ENCODE measurements at places on chromosomes 7 and 10. TPM values are rescaled to one million over a fixed set of nuclear protein-coding genes. Genes with fewer than 3 reads are reported as not detected.

The FANK1 gene
- 11.7 TPM for polyA plus RNA-seq

The CRHR2 gene
- 0.28 TPM for polyA plus RNA-seq

DNA sequence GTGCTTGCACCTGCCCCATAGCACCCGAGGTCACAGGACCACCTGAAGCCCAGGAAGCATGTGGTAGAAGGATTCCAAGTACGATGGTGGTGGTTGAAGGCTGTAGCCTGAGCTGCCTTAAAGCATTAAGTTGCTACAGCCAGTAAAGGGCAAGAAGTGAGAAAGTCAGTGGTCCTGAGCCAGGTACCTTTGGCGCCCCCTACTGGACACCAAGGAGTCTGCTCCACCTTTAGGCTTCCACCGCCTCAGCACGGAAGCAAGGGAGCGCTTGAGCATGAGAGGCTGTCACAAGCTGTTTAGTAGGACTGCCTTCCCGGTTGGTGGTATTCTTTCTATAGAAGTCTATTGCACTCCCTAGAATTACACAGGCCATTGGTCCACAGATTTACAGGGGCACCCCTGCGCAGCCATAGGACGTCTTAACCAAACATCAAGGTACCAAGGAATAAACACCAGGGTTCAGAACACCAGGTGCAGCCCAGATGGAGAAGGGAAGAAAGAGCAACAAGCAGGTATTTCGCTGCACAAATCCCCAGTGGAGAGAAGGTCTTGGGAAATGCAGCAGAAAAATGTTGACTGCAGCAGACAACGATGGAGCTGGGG lies 2.2 kb downstream of the CRTAC1 start:
- no peak for DNase-seq

GRCh38 chr10:17651896-17652295 lies 7.9 kb downstream of the STAM start:
- no peak for DNase-seq

- DNase-seq: peak; percentile 70
These were observed 193.2 kb downstream of the MYOF start for GRCh38 chr10:93288679-93289634.

DNA sequence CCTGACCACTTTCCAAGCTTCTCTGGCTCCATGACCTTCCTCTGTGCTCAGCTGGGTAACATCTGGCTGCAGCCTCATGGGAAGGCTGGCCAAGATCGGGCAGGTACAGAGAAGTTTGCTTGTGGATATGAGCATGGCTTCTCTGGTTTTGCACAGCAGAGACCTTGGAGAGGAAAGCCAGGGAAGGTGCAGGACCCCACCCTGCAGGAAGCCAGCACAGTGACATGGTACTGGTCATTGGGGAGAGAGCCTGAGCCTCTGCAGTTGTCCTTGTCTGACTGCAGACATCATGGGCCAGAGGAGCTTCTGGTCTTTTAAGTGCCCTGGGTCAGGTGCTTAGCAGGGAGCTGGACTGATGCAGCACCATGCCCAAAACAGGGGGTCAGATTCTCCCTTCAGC lies 70.6 kb upstream of the LEP start:
- no peak for DNase-seq

The MALRD1 gene
- 6.9 TPM for polyA plus RNA-seq

GRCh38 chr10:63133821-63134557 lies 861 bp downstream of the NRBF2 start:
- no peak for DNase-seq

DNA sequence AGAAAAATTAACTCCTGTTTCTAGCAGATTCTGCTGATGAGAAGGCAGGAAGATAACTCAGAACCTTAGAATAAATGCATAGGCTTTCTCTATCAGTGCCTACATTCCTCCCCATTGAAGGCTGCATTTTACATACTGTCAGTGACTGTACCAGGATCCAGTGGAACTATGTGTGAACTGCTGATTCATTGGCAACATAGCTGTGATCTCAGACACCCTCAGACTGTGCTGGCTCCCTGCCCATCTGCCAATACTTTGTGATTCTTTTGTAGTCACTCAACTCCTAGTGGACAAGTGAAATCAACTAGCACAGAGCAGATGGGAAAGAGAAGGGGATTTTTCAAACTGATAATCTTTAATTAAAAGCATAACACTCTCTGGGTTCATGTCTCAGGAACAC lies 375.8 kb downstream of the MDFIC start:
- DNase-seq: no peak

DNA sequence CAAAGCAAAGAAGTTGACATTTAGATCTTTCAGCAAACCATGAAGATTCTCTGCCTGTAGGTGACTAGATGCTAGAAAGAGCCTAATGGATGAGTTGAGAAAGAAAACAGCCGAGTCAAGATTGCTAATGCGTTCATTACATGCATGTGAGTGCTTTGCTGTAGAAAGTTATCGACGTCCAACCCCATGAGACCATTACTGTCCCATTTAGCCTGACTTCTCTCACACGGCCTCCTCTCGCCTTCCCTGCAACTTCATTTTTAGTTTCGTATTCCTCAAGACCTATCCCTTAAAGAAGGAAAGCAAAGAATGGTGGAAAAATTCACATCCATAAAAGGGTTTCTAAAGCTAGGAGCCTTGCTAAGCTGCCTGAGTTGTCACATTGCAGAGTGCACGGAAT lies 113.7 kb upstream of the DPP6 start:
- no peak for DNase-seq

DNA sequence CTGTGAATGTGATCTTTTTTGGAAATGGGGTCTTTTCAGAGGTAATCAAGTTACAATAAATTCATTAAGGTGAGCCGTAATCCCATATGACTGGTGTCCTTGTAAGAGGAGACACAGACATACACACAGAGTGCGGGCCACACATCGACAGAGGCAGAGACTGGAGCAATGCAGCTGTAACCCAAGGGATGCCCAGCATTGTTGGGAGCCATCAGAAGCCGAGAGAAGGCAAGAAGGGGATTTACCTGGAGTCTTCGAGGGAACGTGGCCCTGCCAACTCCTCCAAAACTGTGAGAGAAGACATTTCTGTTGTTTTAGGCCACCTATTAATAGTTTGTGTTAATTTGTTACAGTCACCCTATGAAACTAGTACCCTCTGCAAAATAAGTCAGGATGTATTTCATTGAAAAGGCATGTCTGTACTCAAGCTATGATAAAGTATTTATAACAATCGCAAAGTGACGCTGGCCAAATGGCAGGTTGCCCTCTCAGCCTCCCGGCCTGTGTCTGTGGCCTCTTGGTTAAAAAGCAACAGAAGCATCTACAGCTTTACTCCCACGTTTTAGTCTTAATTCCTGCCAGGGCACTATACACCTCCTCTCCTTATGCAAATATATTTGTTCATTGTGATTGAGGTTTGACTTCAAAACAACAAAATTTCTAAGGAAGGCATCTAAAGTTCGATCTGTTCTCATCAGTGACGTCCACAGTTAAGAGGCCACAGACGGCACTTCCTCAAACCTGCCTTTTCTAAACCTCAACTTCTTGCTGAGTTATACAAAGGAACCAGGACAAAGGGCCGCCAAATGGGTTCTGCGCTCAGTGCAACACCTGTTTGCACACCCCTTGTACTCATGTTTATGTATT lies 46.8 kb downstream of the HIPK2 start:
- DNase-seq: no peak

GRCh38 chr7:158606671-158607424 lies 19.2 kb upstream of the PTPRN2 start:
- no peak for DNase-seq

The RADIL gene
- 8.8 TPM for polyA plus RNA-seq

The CNNM1 gene
- polyA plus RNA-seq: 0.29 TPM

The TOMM7 gene
- 481 TPM for polyA plus RNA-seq

- DNase-seq: peak; percentile 2
These were observed 426.4 kb downstream of the TYW1 start for GRCh38 chr7:67423065-67423464.

- DNase-seq: no peak
These were observed 141.4 kb downstream of the KIAA1217 start for GRCh38 chr10:24350070-24350921.

The TAS2R60 gene
- polyA plus RNA-seq: not detected

The OR9A2 gene
- not detected for polyA plus RNA-seq

- DNase-seq: no peak
These were observed 207.2 kb downstream of the PARD3 start for GRCh38 chr10:34607894-34608293.

The TWIST1 gene
- 0.46 TPM for polyA plus RNA-seq

DNA sequence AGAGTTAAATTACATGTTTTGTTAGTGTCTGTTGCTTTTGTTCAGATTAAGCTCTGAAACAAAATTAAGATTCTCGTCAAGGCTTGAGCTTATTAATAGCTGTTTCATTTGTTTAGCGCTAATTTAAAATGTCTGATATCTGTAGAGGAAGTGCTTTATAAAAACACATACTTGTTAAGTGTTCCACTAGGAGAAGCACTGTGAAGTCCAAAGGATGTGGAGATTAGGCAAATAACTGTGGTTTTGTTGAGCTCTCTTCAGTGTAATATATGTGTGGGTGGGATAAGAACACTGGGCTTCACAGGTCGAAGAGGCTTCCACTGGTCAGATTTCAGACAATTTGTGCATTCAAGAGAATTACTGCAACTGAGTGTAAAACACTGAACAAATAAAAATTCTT lies 242.0 kb downstream of the AUTS2 start:
- DNase-seq: no peak

- no peak for DNase-seq
These were observed 5.2 kb downstream of the CEP55 start for GRCh38 chr10:93501650-93502049.

DNA sequence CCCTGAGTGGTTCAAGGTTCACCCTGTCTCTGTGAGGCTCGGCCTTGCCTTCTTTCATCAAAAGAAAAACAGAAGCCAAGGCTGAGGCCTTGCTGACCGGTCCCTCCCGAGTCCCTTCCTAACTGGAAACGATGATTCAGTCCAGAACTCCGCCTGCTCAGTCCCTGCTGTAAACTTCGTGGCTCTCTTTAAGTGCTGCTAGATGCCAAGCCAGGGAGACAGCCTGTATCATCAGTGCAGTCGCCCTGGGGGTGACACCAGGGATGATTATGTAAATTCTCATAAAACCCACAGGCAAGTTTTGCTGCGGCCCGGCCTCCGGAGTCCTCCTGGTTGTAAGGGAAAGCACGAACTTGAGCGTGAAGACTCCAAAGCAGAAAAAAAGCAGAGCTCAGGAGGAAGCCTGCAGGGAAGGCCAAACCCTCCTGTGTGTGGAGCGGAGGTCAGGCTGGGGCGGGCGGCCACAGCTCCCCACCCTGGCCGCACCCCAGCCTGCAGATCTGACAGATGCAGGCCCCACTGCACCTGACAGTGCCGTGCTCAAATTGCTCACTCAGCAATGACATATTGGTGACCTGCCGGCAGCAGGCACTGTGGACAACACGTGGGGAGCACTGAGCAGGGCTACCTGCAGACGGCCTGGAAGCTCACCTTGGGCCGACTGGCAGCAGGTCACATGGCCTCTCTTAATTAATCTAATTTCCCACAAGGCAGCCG lies 123.4 kb downstream of the DYNC2I1 start:
- DNase-seq: no peak

Data from right lung (tissue), 10 donors.